Dorsolateral prefrontal cortex (tissue), 122 donors: ENCODE measurements at places on chromosomes 7 and 10.

DNA sequence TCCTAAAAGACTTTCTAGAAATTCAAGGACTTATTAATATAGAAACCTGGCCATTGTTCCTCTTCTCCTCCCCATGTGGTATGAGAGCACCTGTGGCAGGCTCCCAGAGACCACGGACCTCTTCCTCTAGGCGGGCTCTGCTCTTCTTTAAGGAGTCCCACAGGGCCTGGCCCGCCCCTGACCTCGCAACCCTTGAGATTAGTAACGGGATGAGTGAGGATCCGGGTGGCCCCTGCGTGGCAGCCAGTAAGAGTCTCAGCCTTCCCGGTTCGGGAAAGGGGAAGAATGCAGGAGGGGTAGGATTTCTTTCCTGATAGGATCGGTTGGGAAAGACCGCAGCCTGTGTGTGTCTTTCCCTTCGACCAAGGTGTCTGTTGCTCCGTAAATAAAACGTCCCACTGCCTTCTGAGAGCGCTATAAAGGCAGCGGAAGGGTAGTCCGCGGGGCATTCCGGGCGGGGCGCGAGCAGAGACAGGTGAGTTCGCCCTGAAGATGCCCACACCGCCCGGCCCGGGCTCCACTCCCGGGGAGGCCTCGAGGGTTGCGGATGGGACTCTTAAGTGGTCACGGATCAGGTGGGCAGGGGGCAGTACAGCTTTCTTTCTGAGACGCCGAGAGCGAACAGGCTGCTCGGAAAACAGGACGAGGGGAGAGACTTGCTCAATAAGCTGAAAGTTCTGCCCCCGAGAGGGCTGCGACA lies at the start of gene SLC26A4:
Gene SLC26A4 (plus strand): TSS at position 448 of the 700 bp plus-strand sequence. CDS start 814 bp downstream, outside the sequence.
- DNase-seq: peak; percentile 14

- DNase-seq: no peak
Measured at GRCh38 chr7:155774947-155775346, 37.3 kb downstream of the SHH start.

DNA sequence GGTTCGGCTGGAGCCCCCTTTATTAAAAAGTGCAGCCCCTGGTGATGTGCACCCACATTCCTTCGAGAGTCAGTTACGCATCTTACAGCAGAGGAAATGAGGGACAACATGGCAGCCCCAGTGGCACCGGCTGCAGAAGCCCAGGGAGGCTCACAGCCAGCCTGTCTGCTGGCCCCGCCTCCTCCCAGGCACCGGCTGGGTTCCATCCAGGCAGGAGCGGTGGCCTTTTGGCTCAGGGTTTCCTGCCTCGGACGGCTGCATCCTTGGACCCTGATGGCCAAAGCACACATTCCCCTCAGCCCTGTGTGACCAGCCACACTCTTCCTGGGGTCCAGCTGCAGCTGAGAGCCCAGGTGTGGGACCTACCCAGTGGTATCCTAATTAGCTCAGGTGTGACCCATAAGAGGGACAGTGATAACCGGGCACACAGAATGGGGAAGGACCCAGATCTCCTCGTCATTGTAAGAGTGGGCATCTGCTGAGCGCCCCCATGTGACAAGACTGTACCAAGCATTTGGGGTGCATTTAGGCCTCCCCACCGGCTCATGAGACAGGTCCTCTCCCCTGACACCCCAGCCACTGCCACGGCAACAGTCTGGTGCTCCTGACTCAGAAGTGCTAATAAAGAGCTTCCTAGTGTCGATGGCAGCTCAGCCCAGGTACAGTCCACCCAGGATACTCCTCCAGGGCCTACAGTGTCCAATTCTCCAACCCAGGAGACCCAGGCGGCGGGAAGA lies 63.3 kb upstream of the CHST15 start:
- DNase-seq: no peak

- DNase-seq: no peak
Measured at GRCh38 chr7:151806204-151806603, 70.7 kb downstream of the PRKAG2 start.

GRCh38 chr7:140212100-140212881 lies 35.5 kb upstream of the KDM7A start:
- no peak for DNase-seq

GRCh38 chr7:68244389-68244788 lies 1247.8 kb downstream of the TYW1 start:
- no peak for DNase-seq

- DNase-seq: no peak
Measured at GRCh38 chr7:150876817-150877526, 24.7 kb downstream of the AOC1 start.

- DNase-seq: no peak
Measured at GRCh38 chr7:30502470-30503251, 2.0 kb downstream of the GGCT start.

- no peak for DNase-seq
Measured at GRCh38 chr7:100415448-100415847, 13.1 kb downstream of the ZCWPW1 start.

DNA sequence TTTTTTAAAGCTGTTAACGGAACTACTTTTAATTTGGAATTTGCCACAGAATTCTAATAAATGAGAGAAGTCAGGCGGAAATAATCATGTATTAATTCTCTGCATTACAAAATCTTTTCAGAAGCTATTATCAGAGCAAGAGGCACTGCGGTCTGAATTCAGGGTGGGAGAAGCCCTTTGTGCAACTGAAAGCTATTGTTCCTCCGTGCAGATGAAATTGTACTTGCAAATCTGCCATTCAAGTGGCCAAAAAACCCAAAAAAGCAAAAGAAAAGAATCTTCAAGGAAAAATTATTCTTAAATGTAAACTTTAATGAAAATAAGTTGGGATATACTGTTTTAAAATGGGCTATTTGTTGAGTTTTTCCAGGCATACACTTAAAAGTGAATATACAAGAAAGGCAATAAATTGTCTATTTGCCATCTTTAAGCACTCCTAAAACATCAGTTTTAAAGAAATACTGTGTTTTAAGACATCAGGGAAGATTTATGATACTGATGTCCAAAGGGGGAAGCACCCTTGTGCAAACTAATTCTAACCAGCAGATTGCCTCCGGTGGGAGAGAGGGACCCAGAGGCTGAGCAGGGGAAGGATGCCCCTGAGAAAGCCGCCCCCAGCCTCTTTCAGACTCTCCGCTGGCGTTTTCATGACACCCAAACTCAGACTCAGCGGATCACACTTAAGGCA lies 351.2 kb downstream of the DNAJB6 start:
- no peak for DNase-seq

DNA sequence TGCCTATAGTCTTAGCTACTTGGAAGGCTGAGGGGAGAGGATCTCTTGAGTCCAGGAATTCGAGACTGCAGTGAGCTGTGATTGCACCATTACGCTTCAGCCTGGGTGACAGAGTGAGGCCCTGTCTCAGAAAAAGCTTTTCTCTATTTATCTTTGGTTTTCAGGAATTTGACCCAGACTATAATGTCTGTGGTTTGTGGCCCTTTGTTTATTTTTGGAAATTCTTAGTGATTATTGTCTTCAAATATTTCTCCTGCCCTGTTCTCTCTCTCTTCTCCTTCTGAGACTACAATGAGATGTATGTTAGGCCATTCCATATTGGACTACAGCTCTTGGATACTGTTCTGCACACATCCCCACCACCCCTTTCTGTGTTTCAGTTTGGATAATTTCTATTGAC lies 4.7 kb downstream of the MUC12 start:
- DNase-seq: no peak

GRCh38 chr10:130541090-130541489 lies 404.9 kb downstream of the GLRX3 start:
- DNase-seq: no peak

- no peak for DNase-seq
Measured at GRCh38 chr10:103853428-103854264, 1.7 kb downstream of the SH3PXD2A start.

DNA sequence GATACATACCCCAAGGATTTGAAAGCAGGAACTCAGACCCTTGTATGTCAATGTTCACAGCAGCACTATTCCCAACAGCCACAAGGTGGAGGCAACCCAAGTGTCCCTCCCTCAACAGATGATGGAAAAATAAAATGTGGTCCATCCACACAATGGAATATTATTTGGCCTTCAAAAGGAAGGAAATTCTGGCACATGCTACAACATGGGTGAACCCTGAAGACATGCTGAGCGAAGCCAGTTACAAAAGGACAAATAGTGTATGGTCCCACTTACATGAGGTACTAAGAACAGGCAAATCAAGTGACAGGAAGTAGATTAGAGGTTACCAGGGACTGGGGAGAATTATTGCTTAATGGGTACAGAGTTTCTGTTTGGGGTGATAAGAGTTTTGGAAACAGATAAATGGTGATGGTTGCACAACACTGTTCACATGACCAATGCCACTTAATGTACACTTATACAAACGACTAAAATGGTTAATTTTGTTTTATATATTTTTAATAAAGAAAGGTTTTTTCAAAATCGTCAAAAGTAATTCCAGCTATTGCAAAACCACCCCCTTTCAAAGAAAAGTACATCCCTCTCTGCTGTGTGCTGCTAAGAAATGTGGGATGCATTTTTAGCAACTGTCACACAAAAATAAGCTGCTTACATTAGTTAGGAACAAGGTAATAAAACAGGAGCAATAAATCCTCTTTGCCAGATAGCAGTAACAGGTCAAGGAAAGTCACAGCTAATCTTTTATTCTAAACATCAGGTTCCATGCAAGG lies 85.7 kb downstream of the GRB10 start:
- DNase-seq: no peak

DNA sequence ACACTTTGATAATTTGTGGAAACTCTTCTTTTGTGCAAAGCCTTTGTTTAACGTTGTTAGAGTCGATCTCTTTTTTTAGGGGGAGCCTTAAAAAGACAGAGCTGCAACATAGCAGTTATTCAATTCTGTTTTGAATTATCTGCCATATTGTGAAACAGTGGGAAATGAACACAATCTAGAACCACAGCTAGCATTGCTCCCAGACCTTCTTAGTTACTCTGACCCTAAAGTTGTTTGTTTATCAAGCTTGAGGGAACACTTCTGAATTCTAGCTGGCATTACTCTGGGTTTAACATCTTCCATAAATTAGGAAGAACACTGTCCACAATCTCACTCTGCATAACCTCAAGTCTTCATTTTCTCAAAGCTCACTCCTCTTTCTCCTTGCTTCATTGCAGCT lies 217.7 kb downstream of the PRKG1 start:
- no peak for DNase-seq

DNA sequence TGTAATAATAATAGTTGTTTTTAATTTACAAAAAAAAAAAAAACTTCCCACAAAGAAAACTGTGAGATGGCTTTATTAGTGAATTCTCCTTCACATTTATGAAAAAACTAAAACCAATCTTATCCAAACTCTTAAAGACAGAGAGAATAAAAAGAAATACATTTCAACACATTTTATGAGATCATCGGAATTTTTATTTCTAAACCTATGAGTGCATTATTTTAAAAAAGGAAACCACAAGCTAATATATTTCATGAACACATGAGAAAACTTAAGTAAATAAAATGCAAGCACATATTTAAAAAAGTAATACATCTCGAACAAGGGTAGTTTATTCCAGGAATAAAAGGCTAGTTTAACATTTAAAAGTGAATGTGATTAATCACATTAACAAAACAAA lies 31.5 kb downstream of the C7orf25 start:
- DNase-seq: no peak

GRCh38 chr7:133562621-133563020 lies 309.7 kb downstream of the EXOC4 start:
- DNase-seq: no peak

DNA sequence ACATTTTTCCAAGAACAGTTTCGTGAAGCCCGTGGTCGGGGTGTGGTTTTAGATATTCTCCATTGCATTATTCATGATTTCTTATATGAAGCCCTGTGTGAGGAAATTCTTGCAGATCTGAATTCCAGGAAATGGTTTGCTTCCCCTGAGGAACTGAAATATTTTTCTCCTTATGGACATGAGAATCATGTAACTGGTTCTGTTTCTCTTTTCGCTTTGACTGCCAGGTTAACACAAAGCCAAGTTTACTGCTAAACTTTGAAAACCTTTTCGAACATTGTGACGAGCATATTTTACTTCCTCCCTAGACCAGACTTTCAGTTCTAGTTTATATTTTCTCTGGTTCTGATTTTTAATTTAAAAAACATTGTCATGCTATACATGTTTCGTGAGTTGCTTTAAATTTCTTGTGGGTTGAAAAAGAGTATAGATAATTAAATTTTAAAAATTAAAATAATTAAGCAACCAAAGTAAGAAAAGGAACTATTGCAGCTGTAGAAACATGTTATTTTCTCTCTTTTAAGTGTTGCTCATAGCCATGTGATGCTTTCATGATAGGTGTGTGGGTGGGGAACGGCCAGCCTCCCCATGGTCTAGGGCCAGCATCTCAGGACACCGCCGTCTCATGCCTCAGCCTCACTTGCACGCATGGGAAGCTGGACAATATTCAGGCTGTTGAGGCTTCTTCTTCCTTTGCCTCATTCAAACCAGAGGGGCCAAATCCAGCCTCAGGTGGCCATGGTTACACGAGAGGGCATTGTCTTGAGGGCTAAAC lies 97.1 kb downstream of the CREB5 start:
- no peak for DNase-seq

DNA sequence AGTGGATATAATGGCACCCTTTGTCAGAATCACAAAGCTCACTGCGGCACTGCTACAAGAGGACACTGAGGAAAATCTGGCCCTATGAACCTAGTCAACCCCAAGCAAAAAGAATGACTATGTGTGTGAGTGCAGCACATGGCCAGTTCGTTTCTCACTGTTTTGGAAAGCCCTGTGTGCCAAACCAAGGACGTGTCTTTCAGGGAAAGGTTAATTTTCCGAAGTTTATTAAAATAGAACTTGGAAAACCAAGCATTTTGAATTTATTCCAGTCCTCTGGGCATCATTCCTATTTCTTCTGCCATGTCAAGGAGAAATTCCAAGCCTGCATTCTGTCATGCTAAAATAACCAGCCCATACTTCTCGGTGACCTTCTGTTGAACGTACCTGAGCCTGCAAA lies 471.8 kb downstream of the PLXDC2 start:
- no peak for DNase-seq

DNA sequence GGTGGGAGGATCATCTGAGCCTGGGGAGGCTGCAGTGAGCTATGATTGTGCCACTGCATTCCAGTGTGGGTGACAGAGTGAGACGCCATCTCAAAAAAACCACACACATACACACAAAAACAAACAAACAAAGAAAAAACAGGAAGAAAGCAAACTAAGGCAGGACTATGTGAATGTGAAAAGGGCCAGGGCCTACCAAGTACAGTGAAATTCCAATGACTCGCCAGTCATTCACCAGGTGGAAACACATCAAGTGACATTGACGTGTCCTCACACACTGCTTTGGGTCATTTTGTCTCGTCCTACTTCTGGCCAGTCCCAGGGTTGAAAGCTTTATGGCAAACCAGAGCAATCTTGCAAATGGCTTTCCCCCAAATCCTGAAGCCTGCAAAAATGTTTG lies 79.9 kb downstream of the HIP1 start:
- DNase-seq: no peak

DNA sequence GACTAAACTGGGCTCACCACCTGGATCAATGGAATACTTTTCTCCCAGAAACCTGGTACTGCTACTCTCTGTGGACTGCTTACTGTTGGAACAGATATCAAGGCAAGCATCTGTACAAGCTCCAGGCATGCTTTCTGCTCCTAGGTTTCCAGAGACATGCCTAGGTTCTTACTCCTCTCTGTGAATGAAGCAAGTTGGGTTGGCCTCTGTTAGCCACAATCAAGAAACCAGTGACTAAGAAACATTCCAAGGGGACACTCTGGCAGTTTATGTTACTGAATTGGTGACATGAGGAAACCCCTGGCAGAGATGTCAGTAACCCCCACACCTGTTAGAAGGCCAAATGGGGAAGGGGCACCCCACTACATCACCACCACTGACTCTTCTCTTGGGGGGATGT lies 121.9 kb downstream of the GFRA1 start:
- no peak for DNase-seq

- DNase-seq: no peak
Measured at GRCh38 chr10:31099664-31100063, 68.0 kb upstream of the ZNF438 start.

GRCh38 chr7:134693256-134693655 lies 46.6 kb downstream of the BPGM start:
- no peak for DNase-seq
